Ovary (tissue), 10 donors: ENCODE measurements at places on chromosomes 11 and 22. TPM values are rescaled to one million over a fixed set of nuclear protein-coding genes. Genes with fewer than 3 reads are reported as not detected.
A peak's percentile ranks its signal among the peaks of the same experiment; 100 is the strongest.

- DNase-seq = no peak
Observed at GRCh38 chr11:62333768-62334167, 3.5 kb upstream of the ASRGL1 start.

DNA sequence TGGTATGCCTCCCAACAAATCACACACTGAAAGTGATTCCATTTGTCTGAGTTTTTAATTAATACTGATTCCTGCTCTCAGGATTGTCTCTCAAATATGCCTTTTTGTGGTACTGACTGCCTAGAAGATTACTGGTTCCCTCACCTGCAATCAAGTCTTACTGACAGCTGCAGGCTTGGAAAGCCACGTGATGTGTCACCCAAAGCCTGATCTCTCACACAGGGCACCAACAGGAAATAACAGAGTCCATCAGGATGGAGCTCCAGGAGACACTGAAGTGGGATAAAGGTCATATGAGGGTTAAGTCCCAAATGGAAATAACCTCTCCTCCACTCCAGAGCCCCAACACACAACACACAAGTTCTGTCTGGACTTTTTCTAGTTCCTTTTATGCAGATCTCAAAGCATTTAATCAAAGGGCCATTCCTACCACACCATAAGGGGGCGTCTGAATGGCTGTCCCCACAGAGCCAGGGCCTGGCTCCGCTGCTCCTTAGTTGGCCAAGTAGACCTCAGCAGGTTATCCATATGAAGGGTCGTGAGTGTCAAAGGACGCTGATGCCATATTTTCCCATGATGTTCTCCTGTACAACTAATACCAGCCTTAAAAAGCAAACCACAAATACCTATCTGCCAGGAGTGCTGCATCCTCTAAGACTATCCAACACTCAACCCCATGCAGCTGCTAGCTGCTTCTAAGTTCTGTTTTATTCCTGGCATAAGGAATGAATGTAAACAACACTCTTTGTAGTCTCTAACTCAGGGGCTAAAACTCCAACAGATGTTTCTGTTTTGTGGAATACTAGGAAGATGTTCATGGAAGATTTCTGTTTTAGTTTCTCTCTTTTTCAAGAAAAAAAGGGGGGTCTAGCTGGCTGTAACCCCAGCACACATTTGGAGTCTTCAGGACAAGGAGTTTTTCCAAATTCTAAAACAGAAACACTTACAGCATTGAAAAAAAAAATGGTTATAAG lies 13.0 kb downstream of the SCUBE2 start:
- DNase-seq = no peak

- DNase-seq = no peak
Observed at GRCh38 chr11:92137747-92138146, 86.9 kb upstream of the FAT3 start.

- no peak for DNase-seq
Observed at GRCh38 chr22:37998543-37998942, 14.2 kb upstream of the SOX10 start.

DNA sequence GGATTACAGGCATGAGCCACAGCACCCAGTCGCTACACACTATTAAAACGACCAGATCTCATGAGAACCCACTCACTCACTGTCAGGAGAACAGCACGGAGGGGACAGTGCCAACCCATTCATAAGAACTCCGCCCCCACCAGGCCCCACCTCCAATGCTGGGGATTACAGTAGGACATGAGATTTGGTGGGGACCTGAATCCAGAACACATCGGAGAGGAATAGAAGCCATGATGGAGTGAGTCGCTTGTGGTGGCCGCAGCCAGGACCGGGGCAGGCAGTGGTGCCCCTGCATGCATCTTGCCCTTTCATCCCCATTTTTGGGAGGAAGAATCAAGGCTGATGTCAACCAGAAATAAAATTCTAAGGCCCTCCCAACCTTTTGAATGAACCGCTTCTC lies 8.7 kb downstream of the NADSYN1 start:
- no peak for DNase-seq

DNA sequence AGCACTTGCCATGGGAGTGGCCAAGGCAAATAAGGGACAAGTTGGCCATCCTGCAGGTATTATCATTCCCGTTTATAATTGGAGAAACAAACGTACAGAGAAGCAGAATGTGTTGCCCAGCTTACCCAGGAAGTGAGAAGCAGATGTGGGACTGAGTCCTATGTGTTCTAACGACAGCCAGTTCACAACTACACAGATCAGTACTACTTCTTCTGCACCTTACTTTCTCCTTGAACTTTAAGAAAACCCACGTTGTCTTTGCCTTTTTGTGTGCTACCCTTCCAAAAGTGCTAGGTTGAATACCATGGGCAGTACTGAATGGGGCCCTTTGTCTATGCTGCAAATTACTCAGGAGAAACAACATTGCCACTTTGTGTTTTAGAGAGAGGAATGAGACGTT lies 62.8 kb upstream of the BLID start:
- no peak for DNase-seq

- no peak for DNase-seq
Observed at GRCh38 chr11:134863294-134863693, 451.3 kb upstream of the B3GAT1 start.

GRCh38 chr11:121152764-121153163 lies 51.7 kb downstream of the TECTA start:
- DNase-seq = no peak

DNA sequence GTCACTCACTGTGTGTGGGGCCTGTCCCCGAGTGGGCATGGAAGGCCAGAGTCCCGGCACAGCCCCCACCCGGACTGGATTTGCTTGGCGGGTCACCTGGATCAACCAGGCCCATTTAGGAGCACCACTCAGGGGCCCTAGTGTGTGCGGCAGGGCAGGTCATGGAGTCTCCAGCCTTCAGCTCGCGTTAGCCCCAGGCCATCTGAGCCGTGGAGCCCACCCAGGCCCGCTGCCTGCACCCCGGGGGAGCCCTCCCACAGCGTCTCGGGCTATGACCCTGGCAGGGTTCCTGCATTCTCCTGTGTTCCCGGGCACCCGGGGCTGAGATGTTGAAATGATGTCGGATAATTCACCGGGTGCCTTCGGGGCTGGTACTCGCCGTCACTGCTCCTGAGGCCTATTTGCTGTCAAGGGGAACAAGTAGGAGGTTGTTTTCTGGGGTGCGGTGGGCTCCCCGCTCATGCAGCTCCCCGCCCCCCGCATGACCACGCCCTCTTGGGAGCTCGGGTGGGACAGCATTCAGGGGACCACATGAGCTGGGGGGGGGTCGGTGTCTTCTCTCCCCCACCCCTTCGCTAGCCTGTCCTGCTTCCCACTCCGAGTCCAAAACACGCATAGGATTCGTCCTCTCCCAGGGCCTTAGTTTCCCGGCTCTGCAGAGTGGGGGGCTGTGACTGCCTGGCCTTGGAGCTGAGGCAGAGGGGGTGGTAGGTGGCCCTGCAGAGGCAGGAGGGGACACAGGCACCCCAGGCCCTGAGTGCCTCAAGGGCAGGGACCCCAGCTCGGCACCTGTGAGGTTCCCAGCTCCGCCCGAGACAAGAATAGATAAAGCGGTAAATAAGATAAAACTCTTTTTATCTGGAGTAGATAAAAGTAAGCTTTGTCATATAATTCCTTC lies 77.2 kb downstream of the KCNQ1 start:
- peak; percentile 16 for DNase-seq

DNA sequence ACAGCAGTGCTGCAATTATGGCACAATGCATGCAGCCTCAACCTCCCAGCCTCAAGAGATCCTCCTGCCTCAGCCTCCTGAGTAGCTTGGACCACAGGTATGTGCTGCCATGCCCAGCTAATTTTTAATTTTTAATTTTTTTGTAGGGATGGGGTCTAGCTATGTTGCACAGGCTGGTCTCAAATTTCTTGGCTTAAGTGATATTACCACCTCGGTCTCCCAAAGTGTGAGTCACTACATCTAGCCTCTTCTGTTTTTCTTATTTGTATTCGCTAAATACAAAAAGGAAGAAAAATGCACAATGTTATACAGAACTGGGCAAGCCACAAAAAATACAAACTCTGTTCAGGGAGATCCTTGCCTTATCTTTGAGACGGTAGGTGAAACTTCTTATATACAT lies 62.1 kb downstream of the DDI1 start:
- no peak for DNase-seq

GRCh38 chr22:45785458-45785857 lies 113.8 kb downstream of the ATXN10 start:
- DNase-seq = no peak

DNA sequence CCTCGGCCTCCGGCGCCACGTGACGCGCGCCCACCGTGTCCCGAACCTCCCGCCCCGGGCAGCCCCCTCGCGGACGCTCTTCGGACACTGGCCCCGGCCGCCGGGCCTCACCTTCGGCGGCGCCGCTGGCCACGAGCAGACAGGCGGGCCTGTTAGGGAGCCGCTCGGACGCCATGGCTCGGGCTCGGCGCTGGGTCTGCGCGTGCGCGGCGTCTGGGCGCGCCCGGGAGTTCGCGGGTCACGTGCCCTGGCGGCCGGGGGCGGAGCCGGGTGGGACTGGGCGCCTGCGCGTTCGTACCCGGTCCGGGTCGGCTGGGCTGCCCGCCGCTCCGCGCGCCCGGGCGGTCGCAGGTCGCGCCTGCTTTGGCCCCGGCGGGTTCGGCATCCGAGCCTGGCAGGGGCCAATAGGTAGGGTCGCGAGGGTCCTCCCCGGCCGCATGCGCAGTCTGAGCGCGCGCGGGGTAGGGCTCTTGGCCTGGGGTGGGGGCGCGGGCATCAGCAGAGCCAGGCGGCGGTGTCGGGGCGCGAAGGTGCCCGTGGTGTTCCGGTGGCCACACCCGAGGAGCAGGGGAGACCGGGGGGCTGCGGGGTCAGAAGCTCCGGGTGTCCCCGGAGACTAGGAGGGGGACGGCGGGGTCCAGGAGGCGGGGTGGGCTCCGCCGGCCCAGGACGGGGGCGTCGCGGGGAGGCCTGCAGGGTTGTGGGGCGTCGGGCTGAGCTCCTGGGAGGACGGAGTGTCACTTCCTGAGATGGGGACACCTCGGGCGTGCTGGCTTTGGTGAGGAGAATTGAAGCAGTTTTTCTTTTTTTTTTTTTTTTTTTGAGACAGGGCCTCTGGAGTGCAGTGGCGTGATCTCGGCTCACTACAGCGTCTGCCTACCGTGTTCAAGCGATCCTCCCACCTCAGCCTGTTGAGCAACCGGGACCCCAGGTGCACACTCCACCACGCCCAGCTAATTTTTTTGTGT lies at the start of gene GATD1:
Gene GATD1, minus strand, starts transcription at position 200 of the 968 bp plus-strand sequence. Its CDS starts 25 bp downstream, at position 175.
- DNase-seq = peak; percentile 93

- DNase-seq = no peak
Observed at GRCh38 chr22:26744892-26745808, 87.8 kb downstream of the MIAT start.

DNA sequence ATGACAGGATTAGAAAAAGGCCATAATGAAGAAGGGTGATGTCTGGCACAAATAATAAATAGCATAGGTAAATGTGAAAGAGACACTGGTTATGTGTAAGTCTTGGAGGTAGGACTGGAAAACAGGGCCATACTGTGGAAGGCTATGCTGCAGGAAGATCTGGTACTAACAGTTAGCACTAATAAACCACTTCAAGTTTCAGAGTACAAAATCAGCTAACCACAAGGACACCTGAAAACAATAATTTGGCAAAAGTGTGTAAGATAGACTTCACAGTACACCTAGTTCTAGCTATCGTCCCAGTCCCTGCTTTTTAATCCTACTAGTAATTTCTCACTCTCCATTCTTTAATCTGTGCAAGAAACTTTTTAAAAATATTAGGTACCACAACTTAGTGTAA lies 44.3 kb downstream of the CWF19L2 start:
- DNase-seq = no peak

DNA sequence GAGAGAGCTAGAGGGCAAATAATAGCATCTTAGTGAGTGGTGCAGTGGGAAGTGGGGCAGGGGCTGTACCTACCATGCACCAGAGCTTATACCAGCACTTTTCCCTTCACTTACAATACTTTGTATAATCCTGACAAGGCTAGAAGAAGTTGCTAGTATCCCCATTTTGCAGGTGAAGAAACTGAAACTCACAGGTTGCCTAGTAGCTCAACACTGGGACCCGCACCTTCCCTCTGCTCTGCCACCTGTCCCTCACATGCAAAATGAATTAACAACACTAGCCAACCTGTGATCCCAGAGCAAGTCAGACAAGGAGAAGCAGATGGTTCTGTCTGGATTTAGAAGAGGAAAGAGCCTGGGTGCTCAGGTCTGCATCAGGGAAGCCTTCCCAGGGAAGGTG lies 510.4 kb downstream of the BUD13 start:
- DNase-seq = no peak

DNA sequence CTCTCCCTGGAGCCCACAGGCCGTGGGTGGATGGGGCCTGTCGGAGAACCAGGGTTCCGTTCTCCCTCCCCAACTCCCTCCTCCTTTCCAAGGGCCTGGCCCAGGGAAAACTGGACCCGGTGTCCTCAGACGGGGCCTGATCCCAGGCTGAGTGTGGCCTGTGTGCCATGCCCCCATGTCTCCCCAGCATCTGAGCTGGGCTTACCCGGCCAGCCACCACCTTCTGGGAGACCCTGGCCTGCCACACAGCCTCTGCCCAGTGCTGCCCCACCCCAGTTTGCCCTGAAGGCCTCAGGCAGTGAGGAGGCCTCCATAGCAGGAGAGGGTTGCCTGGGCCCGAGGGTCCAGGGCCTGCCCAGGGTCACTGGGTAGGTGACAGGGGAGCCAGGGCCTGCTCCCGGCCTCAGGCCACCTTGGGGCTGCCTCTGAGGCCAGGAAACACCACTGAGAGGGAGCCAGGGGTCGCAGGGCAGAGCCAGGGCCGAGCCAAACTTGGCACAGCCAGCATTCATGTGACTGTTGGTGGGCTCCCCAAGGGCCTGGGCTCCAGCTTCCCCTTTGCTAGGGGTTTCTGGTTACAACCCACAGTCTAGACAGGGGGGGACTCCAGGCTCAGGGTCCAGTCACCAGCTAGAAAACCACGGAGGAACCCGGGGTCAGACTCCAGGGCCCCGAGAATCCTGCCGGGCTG lies 590 bp upstream of the IFITM10 start:
- no peak for DNase-seq

GRCh38 chr11:26580929-26581328 lies 8.9 kb upstream of the MUC15 start:
- DNase-seq = no peak

- DNase-seq = no peak
Observed at GRCh38 chr11:42301777-42302176, 842.3 kb upstream of the LRRC4C start.

DNA sequence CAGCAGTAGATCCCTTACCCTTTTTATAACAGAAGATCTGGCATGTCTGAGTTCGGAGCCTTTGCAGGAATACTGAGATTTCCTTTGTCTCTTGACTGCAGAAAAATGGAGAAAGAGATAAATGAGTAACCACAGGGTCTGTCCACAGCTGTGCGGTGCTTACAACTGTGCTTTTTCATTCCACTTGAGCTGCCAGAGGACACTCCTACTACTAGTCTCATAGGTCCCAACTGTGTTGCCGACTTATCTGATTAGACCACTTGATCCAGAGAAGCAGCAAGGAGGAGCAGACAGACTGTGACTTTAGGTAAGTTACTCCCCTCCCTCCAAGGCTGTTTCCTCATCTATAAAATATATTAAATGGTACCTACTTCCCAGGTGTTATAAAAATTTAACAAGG lies 17.5 kb downstream of the FAM227A start:
- no peak for DNase-seq

GRCh38 chr22:44025171-44026065 lies 1.3 kb downstream of the PARVB start:
- peak; percentile 33 for DNase-seq

LDLRAD3 gene
- 20.9 TPM for total RNA-seq

SMC1B gene
- total RNA-seq = not detected

KCNK4 gene
- not detected for total RNA-seq

TMEM86A gene
- 8.4 TPM for total RNA-seq

BTG4 gene
- not detected for total RNA-seq

CCDC73 gene
- 1.6 TPM for total RNA-seq

MUC5AC gene
- total RNA-seq = not detected
